ENCODE measurements at places on chromosomes 2 and 18.

- DNase-seq, result no peak
Observed at GRCh38 chr2:18154259-18154658, 275.8 kb downstream of the KCNS3 start.

- DNase-seq, result no peak
Observed at GRCh38 chr2:62292190-62292589, 96.3 kb downstream of the B3GNT2 start.

GRCh38 chr2:128215897-128216642, 102.6 kb downstream of the HS6ST1 start:
- no peak for DNase-seq

GRCh38 chr2:203441463-203441862, 93.6 kb downstream of the RAPH1 start:
- no peak for DNase-seq

- no peak for DNase-seq
Observed at GRCh38 chr2:74762789-74763188, 71.1 kb upstream of the HK2 start.

- DNase-seq, result no peak
Observed at GRCh38 chr2:205463466-205464025, 218.8 kb upstream of the NRP2 start.

DNA sequence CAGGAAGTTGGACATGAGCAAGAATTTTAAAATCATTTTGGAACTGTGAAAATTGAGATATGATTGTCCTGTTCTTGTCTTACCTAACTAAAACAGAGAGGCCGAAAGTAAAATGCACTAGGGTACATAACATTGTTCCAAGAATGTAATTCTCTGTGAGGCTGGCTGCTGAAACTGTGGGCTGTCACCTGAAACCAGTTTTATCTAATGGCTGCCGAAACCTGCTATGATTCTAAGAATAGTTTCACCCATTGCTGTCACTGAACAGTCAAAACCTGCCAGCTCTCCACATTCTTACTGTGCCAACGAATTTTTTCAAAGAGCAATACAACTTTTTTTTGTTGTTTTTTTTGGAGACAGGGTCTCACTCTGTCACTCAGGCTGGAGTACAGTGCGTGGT, 119.3 kb upstream of the ZSWIM2 start:
- no peak for DNase-seq

DNA sequence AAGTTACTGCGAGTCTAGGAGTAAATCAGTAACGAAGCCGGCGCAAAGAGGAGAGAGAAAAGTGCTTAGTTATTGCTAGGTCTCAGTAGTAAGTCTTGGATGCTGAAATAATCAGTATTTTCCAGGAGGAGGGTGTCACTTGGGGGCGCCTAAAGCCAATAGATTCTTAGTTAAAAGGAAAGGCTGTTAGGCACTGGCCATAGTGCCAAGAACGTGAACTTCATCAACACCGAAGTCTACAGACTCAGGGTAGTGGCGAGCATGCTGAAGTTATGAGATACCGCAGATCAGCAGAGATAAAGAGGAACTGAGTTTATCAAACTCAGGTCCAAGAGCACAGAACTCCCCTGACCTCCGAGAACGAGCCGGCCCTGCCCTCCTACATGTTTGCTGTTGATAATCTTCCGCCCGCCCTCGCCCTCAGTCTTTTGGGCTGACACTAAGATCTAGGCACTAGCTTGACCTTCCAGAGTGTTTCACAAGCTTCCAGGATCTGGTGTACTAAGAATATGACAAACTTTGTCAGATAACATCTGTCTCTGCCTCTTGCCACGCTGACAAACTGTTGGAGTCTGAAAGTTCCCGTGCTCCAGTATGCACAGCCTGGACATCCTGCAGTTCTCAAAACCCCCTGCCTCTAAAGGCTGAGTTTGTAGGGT, 49.2 kb downstream of the CYB5A start:
- no peak for DNase-seq

DNA sequence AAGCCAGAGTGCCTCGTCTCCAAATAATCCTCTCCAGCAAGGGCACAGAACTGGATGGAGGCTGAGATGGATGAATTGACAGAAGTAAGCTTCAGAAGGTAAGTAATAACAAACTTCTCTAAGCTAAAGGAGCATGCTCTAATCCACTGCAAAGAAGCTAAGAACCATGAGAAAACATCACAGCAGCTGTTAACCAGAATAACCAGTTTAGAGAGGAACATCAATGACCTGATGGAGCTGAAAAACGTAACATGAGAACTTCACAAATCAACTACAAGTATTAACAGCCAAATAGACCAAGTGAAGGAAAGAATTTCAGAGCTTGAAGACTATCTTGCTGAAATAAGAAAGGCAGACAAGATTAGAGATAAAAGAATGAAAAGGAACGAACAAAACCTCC, 32.3 kb downstream of the WDPCP start:
- no peak for DNase-seq

DNA sequence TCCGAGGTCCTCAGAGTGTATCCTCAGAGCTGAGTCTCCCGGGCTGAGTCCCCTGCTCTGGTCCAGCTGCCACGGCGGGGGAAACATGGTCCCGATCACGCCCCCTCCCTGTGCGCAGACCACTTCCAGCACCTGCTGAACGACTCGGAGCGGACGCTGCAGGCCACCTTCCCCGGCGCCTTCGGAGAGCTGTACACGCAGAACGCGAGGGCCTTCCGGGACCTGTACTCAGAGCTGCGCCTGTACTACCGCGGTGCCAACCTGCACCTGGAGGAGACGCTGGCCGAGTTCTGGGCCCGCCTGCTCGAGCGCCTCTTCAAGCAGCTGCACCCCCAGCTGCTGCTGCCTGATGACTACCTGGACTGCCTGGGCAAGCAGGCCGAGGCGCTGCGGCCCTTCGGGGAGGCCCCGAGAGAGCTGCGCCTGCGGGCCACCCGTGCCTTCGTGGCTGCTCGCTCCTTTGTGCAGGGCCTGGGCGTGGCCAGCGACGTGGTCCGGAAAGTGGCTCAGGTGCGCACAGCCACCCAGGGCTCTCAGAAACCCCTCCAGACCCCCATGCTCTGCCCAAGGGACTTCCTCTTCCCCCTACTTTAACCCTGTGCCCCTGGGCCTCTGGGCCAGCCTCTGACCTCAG, 26.7 kb downstream of the GPC1 start:
- no peak for DNase-seq

GRCh38 chr2:69703189-69703588, 38.7 kb upstream of the ANXA4 start:
- no peak for DNase-seq

GRCh38 chr2:38153476-38154135, 77.7 kb upstream of the CYP1B1 start:
- DNase-seq, result no peak

DNA sequence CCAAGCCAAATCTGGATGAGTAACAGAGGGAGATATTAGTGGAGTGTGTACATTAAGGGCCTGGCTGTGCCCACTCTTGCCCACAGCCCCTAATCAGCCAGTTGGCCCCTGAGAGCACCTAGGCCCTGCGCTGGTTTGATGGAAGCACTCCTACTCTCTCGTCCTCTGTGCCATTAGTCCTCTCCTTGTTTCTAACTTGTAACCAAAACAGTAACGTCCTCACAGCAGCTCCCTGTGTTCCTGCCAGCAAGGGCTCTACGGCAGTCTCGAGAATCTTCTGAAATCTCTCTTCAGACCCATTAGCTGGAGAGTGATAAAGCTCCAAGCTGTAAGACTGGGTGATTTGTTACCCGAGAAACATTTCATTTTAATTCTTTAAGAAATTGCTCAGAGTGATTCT, 76.1 kb downstream of the LRRC30 start:
- no peak for DNase-seq

DNA sequence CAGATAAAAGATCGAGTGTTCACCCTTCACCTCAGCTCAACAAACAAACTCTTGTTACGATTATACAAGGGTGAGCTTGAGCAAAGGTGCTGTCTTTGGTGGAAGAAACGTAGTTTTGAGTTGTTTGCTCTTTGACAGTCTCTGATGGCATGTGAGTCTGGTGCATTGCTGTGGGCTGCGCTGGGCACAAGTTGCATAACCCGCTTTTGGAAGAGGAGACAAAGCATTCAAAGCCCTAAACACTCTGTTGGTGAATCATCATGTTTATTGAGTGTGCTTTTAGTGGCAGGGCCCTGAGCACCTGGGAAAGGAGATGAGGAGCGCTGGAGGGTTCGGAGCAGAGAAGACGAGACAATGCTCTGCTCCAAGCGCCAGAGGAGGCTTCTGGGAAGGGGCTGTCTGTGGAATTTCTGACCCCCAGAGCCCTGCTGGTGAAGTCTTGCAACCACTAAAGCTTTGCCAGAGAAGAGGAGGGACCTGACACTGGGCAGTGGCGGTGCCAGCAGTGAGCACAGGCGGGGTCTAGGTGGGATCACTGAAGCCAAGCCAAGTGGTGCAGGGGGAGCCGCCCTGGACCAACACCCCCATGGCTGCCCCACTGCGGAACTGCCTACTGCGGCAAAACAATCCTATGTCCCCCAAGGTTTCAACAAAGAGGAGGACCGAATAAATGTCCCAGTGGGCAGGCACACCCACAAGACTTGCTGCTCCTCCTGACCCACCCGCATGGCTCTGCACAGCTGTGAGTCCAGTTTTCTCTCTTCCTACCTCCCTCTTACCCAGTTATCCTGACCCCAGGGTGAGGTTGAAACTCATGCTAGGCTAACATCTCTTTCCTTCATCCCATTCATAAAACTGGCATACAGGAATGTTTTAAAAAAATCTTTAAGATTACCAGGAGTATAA, 64.0 kb downstream of the TNFRSF11A start:
- DNase-seq, result no peak

DNA sequence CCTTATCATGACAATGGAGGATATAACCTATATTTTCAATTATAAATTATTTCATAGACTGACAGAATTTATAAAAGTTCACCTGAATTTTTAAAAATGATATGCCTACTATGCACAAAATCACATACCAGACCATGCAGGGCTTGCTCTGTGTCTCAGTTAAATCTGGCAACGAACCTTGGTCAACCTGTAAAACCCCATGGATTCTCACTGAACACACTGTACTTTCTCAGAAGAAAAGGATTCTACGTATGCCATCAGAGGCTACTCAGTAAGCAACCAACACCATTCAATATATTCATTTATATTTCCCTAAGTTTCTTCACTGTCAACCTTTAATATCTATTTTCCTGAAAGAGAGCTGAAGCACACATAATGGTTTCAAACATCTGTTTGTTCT, 52.4 kb downstream of the NRXN1 start:
- no peak for DNase-seq

GRCh38 chr2:126990200-126990599, 91.5 kb downstream of the TEX51 start:
- no peak for DNase-seq

GRCh38 chr2:175206866-175207265, 25.4 kb upstream of the ATP5MC3 start:
- no peak for DNase-seq

- no peak for DNase-seq
Observed at GRCh38 chr2:220072669-220073220, 445.3 kb downstream of the SLC4A3 start.

GRCh38 chr18:53380063-53380639, 844.3 kb downstream of the MBD2 start:
- DNase-seq, result peak; percentile 53

DNA sequence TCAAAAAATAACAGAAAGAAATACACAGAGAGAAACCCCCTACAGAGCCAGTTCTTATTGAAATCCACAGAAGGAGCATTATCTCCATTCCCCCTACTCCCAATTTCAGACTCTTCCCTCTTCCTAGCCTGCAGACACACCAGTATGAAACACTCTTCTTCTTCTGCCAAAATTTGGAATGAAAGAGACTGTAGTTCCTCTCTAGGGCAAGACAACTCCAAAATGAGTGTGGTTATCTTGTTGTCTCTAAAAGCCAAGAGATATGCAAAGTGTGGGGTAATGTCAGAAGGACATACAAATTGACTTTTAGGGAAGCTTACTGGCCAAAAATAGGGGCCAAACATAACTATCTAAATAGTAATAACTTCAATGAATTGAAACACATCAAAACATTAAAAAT, 337.1 kb upstream of the SETBP1 start:
- no peak for DNase-seq

DNA sequence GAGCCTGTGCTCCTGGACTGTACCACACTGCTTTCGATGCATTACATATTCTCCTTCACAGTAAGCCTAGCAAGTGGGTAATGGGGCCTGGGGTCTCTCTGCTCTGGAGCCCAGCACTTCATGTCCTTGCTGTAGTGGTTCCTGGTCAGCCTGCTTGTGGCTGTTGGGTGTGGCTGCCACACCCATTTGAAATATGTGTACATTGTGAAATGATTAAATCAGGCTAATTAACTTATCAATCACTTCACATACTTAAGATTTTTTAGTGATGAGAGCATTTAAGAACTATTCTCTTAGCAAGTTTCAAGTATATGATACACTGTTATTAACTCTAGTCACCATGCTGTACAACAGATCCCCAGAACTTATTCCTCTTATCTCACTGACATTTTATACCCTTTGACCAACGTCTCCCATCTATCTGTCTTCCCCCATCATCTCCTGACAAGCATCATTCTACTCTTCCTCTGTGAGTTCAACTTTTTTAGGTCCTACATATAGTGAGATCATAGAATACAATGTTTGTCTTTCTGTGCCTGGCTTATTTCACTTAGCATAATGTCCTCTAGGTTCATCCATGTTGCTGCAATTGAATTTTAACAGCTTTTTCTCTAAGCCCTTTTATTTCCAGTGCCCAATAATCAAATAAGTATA, 92.1 kb downstream of the LYPD6 start:
- no peak for DNase-seq

- no peak for DNase-seq
Observed at GRCh38 chr18:55275039-55275901, 312.7 kb downstream of the TCF4 start.

- no peak for DNase-seq
Observed at GRCh38 chr18:28109781-28110560, 67.0 kb downstream of the CDH2 start.

- no peak for DNase-seq
Observed at GRCh38 chr18:80202264-80202998, 44.9 kb downstream of the PARD6G start.

DNA sequence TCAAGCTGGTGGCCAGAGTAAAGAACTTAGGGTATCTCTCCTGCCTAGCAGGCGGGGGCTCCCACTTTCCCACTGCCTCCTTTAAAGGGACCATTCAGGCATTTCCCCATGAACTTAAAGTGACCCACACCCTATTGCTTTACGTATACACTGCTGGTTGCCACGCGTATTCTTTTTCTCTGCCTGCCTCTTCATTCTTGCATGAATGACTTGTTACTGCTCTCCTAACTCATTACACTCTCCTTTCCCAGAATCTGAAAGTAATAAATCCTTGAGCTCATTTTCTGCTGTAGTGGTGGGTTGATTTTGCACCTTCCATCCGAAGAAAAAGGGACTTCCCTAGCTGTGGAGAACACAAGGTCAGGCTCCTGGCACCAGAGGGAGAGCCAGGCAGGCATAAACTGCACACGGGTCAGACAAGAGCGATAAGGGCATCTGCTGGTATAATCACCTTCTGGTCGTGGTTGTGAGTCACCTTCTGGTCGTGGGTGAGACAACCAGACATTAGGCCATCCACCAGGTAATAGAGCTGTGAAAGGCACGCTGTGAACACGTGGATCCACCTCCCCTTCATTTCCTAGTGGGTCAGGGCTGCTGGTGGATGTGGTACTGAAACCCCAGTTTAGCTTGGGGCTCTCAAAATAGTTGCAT, 950.3 kb downstream of the SOCS6 start:
- DNase-seq, result peak; percentile 26

- DNase-seq, result peak; percentile 6
Observed at GRCh38 chr18:76922107-76922506, 99.8 kb downstream of the ZNF236 start.

GRCh38 chr2:162967147-162967546, 128.6 kb upstream of the KCNH7 start:
- no peak for DNase-seq

GRCh38 chr2:207546822-207547221, 17.1 kb downstream of the CREB1 start:
- DNase-seq, result no peak
